NCI-H2171 (cell line): ENCODE measurements at places on chromosomes 4 and X.

DNA sequence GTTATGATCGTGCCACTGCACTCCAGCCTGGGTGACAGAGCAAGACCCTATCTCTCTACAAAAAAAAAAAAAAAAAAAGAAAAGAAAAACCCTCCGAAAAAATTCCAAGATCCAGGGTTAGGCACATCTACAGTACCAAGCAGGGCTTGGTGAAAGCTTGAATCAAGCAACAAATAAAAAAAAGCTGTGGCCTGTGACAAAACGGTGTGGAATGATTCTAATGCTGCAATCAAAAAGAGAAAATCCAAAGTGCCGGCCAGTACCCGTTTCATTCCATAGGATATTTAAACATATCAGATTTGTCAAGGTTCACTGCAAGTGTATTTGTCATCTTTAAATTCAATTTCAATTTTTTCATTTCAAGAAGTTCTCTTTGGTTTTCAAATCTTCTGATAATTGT lies 20.5 kb downstream of the RWDD4 start:
- no peak for DNase-seq

GRCh38 chrX:41067721-41068120 lies 17.5 kb upstream of the USP9X start:
- no peak for DNase-seq

DNA sequence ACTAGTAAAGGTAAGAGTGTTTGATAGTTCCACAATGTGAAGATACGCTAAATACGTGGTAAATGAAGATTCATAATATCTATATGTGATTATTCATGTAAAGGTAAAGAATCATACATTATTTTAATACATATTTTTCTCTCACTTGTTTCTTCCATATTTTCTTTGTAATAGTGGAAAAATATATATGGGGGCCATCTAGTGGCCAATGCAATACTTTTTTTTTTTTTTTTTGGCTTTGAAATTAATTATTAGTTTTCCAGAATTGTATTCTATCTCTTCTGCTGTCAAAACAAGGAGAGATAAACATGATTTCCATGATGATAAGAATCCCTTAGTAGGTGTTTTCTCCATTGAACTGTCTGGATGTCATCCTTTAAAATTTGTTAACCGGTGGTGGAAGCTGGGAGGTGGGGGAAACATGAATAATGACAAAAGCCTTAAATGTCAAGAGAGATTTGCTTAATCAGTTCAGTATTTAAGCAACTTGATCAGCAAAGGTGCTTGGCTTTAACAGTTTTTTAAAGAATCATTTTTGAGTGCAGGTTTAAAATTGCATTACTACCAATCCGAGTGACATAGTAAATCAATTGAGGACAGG lies 508.7 kb upstream of the HTR2C start:
- DNase-seq, result no peak

DNA sequence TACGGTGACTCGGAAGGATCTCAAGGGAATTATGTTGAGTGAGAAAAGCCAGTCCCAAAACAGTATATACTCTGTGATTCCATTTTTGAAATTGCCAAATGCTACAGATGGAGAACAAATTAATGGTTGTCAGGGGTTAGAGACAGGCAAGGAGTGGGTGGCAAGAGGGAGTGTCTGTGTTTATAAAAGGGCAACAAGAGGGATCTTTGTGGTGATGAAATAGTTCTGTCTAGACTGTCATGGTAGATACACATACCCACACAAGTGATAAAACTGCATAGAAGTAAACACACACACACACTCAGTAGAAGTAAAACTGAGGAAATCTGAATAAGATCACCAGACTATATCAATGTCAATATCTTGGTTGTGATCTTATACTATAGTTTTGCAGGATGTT lies 92.7 kb downstream of the CD99L2 start:
- no peak for DNase-seq

DNA sequence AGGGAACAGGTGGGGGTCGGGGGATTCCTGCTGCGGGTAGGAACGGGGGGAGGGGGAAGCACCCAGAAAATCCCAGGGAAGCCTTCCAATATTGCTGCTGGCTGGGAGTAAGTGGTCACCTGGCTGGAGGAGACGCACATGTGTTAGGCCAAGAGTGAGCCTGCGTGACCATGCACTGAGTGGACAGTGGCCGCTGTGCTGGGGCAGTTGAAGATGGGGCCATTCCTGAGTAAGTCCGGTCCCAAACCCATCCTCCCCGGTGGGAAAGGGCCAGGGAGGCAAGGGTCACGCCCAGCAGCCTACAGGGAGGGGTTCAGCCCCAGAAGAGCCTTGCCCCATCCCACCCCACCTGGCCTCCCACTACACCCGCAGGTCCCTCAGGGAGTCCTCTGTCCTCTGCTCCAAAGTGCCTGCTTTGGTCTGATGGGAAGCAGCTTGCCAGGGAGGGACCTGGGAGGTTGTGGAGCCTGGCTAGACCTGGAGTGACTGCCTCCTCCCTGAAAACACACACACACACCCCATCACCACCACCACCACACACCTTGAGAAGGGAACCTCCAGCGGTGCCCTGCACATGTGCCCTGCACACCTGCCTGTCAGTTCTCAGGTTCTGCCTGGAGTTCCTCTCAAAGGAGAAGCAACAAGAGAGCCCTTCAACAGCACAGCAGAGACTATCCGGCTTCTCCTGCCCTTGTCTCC lies 6.1 kb downstream of the L1CAM start:
- no peak for DNase-seq

DNA sequence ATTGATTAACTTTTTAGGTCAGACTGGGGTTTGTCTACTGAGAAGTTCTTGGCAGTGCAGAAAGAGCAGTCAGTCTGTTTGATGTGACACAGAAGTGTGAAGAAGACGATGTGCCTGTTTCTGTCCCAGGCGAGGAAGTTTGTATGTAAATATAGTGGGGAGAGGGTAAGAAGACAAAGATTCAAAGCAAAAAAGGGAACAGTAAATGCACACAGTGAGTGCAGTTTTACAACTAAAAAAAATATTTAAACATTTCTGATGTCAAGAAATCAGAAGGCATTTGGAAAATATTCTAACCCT lies 264.9 kb downstream of the RAPGEF2 start:
- no peak for DNase-seq
